Sigmoid colon (tissue), 7 donors: ENCODE measurements at places on chromosomes 7 and 10. TPM values are rescaled to one million over a fixed set of nuclear protein-coding genes. Genes with fewer than 3 reads are reported as not detected.

GRCh38 chr10:88205842-88206446 is 342.5 kb downstream of the PTEN start:
- H3K27ac ChIP-seq = no peak overlapping the region
- no peaks in the 10 kb centered on the region for H3K27me3 ChIP-seq
- H3K4me3 ChIP-seq = no peak overlapping the region
- no peak for DNase-seq

GRCh38 chr7:129626896-129627295 is 15.4 kb downstream of the NRF1 start:
- no peak overlapping the region for H3K27ac ChIP-seq
- H3K27me3 ChIP-seq = no peaks in the 10 kb centered on the region
- no peaks in the 10 kb centered on the region for H3K4me1 ChIP-seq
- DNase-seq = no peak
- H3K4me3 ChIP-seq = no peak overlapping the region
- no peaks in the 10 kb centered on the region for H3K36me3 ChIP-seq

- no peak overlapping the region for H3K4me3 ChIP-seq
- H3K27me3 ChIP-seq = no peaks in the 10 kb centered on the region
- no peak for DNase-seq
- H3K36me3 ChIP-seq = peaks cover 35% of the 10 kb centered on the region
Measured at GRCh38 chr7:127578711-127579275, 6.6 kb downstream of the GCC1 start.

- DNase-seq = no peak
- H3K4me3 ChIP-seq = no peak overlapping the region
- no peak overlapping the region for H3K27ac ChIP-seq
Measured at GRCh38 chr7:126103582-126103981, 1149.2 kb downstream of the GRM8 start.

KCND2 gene
- total RNA-seq = 3.3 TPM

CYP26C1 gene
- total RNA-seq = not detected

A1CF gene
- not detected for total RNA-seq

DNA sequence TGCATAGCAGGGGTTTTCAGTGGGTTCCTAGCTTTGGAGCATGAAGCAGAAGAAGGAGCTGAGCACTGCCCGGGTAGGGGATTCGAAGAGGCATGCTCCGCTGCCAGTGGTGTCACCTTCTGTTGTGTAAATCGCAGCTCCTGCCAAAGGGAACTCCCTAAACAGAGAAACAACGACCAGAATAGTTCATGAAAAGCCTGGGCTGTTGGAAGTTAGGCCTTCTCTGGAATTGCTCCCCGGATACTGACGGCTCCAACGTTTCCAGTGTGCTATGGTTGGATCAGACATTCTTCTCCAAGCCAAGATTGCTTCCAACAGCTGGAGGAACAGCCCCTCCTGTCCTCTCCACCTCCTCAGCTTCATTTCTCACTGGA is 546.0 kb upstream of the FZD8 start:
- H3K27ac ChIP-seq = peak overlapping the region; percentile 15
- no peaks in the 10 kb centered on the region for H3K36me3 ChIP-seq
- no peak overlapping the region for H3K4me3 ChIP-seq

DNA sequence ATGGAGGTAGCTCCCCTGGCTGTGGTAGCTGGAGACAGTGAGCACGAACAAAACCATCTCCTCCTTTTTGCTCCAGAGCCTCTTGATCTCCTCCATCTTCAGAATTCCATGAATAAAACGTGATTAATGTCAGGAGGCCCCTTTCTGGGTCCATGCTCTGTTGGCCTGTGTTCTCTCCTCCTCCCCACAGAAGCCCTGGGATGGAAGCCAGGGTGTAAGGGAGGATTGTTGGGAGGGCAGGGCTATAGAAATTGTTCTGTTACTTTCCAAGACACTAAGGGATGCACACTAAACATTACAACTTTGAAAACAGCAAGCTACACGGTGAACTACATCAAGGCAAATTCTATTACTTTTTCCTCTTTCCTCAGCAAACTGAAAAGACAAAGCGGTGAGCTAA is 96.3 kb downstream of the RNF216 start:
- H3K4me1 ChIP-seq = no peaks in the 10 kb centered on the region
- peak overlapping the region; percentile 94 for H3K27ac ChIP-seq
- no peaks in the 10 kb centered on the region for H3K27me3 ChIP-seq
- DNase-seq = no peak

GRCh38 chr7:121163699-121164098 is 165.1 kb upstream of the WNT16 start:
- no peak overlapping the region for H3K27ac ChIP-seq
- peaks cover 36% of the 10 kb centered on the region for H3K4me1 ChIP-seq
- DNase-seq = no peak
- no peaks in the 10 kb centered on the region for H3K27me3 ChIP-seq
- no peak overlapping the region for H3K4me3 ChIP-seq
- H3K36me3 ChIP-seq = no peaks in the 10 kb centered on the region

- no peaks in the 10 kb centered on the region for H3K4me1 ChIP-seq
- no peaks in the 10 kb centered on the region for H3K36me3 ChIP-seq
- no peak for DNase-seq
- H3K27me3 ChIP-seq = no peaks in the 10 kb centered on the region
- no peak overlapping the region for H3K4me3 ChIP-seq
Measured at GRCh38 chr7:22210355-22210754, 146.6 kb downstream of the RAPGEF5 start.

GRCh38 chr10:112335868-112336265 is 38.0 kb upstream of the ACSL5 start:
- no peak overlapping the region for H3K27ac ChIP-seq
- no peak for DNase-seq
- no peaks in the 10 kb centered on the region for H3K4me1 ChIP-seq
- H3K36me3 ChIP-seq = no peaks in the 10 kb centered on the region
- no peaks in the 10 kb centered on the region for H3K27me3 ChIP-seq
- no peak overlapping the region for H3K4me3 ChIP-seq

- H3K4me3 ChIP-seq = peak overlapping the region; percentile 60
- H3K36me3 ChIP-seq = no peaks in the 10 kb centered on the region
- DNase-seq = peak; percentile 90
- H3K27me3 ChIP-seq = no peaks in the 10 kb centered on the region
- peak overlapping the region; percentile 93 for H3K27ac ChIP-seq
Measured at GRCh38 chr7:5694912-5695726, 86.3 kb downstream of the RNF216 start.

TMEM236 gene
- 0.68 TPM for total RNA-seq
